ENCODE measurements at places on chromosomes 2 and 18. TPM values are rescaled to one million over a fixed set of nuclear protein-coding genes. Genes with fewer than 3 reads are reported as not detected.

DNA sequence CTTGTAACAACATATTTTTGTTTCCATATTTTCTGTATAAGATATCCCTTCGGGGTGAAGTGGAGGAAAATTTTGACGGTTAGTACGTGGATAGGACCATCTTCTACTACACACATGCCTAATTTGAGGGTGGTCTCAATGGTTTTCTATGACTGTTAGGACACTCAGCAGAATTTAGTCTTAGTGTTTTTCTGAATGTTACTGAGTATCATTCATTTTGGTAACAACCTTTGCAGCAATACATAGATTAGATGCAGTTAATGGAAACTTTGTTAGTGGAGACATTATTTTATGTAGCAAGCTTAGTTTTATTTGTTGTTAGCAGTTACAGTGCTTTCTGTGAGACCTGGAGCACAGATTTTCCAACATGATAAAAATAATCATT, 1.6 kb downstream of the ITGAV start:
- H3K4me3 ChIP-seq = peak overlapping the region; percentile 91
- no peaks in the 10 kb centered on the region for H3K27me3 ChIP-seq
- H3K36me3 ChIP-seq = no peaks in the 10 kb centered on the region
- no peak for DNase-seq
- no peaks in the 10 kb centered on the region for H3K4me1 ChIP-seq

DNA sequence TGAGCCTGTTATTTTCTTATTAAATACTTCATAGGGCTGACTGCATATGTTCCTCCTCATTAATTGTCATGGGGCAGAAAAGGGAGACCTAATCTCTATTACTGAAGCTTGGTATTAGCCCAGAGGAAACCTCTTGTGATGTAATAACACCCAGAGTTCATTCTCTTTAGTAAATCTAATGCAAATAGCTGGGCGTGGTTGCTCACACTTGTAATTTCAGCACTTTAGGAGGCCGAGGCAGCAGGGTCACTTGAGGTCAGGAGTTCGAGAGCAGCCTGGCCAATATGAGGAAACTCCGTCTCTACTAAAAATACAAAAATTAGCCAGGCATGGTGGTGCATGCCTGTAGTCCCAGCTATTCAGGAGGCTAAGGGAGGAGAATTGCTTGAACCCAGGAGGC, 14.7 kb downstream of the DAW1 start:
- no peaks in the 10 kb centered on the region for H3K27me3 ChIP-seq
- no peaks in the 10 kb centered on the region for H3K36me3 ChIP-seq
- no peak overlapping the region for H3K27ac ChIP-seq
- H3K4me1 ChIP-seq = no peaks in the 10 kb centered on the region

- no peak overlapping the region for H3K4me3 ChIP-seq
- no peak overlapping the region for H3K27ac ChIP-seq
- no peak for DNase-seq
- no peaks in the 10 kb centered on the region for H3K4me1 ChIP-seq
- no peaks in the 10 kb centered on the region for H3K36me3 ChIP-seq
Observed at GRCh38 chr2:233973786-233974185, 56.6 kb downstream of the TRPM8 start.

Gene SLC40A1
- total RNA-seq = 43.6 TPM

- no peaks in the 10 kb centered on the region for H3K36me3 ChIP-seq
- H3K4me1 ChIP-seq = no peaks in the 10 kb centered on the region
- H3K27ac ChIP-seq = no peak overlapping the region
- DNase-seq = no peak
- H3K27me3 ChIP-seq = no peaks in the 10 kb centered on the region
Observed at GRCh38 chr2:167953776-167954175, 293.6 kb downstream of the STK39 start.

- H3K4me3 ChIP-seq = peak overlapping the region; percentile 41
- H3K27me3 ChIP-seq = no peaks in the 10 kb centered on the region
- DNase-seq = peak; percentile 78
- H3K27ac ChIP-seq = peak overlapping the region; percentile 82
- no peaks in the 10 kb centered on the region for H3K4me1 ChIP-seq
- no peaks in the 10 kb centered on the region for H3K36me3 ChIP-seq
Observed at GRCh38 chr2:241777170-241777685, 606 bp downstream of the GAL3ST2 start.

DNA sequence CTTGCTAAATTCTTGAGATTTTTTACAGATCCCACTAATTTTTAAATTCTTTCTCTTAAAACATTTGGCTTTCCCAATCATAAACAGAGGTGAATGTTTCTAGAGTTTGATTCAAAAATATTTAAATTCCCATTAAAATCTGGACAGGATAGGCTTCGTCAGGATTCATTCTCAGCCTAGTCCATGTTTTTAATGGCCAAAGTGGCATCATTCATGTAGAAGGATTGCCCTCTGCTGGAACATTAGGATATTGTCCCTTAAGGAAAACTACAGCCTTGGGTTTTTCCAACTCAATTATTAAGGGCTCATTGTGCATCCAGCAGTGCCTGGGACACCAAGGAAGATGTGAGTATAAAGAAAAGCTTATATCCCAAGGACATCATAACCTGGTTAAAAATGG, 71.7 kb downstream of the TPGS2 start:
- H3K27ac ChIP-seq = no peak overlapping the region
- H3K4me1 ChIP-seq = no peaks in the 10 kb centered on the region
- no peak overlapping the region for H3K4me3 ChIP-seq
- DNase-seq = no peak
- no peaks in the 10 kb centered on the region for H3K36me3 ChIP-seq
- no peaks in the 10 kb centered on the region for H3K27me3 ChIP-seq

Gene DES
- 917 TPM for total RNA-seq

- no peaks in the 10 kb centered on the region for H3K36me3 ChIP-seq
- no peak overlapping the region for H3K27ac ChIP-seq
- H3K27me3 ChIP-seq = no peaks in the 10 kb centered on the region
Observed at GRCh38 chr18:9290156-9290555, 44.4 kb upstream of the TWSG1 start.

Gene CDCA7
- 30.0 TPM for total RNA-seq

DNA sequence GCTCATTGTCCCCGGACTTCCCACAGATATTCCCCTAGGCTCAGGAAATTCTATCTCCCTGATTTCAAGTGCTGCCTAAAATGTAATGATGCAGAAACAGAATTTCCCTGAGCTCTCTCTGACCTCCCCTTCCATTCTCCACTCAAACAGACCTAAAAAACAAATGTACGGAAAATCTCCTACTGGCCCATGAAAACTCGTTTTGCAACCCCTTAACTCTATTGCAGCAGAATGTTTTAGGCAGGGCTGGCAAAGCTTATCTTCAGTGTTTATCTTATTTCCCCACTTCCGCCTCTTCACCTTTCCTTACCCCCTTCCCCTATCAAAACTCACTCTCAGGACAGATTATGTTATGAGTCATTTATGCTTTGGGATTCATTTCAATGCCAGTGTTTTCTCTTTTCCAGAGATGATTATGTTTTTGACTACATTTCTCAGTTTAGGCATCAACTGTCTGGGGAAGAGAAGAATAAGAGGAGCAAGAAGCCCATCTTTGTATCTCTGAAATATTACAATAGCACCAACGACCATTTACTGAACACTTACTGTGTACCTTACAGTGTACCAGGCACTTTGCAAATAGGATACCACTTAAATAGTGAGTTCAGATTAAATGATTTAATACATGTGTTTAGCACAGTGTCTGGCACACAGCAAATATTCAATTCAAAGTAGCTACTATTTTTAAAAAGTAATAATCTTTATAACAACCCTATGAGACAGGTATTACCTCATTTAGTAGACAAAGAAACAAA, 53.9 kb upstream of the STPG4 start:
- DNase-seq = no peak
- H3K36me3 ChIP-seq = no peaks in the 10 kb centered on the region
- peaks cover 5% of the 10 kb centered on the region for H3K4me1 ChIP-seq
- H3K4me3 ChIP-seq = no peak overlapping the region

Gene PDE6D
- total RNA-seq = 20.0 TPM

DNA sequence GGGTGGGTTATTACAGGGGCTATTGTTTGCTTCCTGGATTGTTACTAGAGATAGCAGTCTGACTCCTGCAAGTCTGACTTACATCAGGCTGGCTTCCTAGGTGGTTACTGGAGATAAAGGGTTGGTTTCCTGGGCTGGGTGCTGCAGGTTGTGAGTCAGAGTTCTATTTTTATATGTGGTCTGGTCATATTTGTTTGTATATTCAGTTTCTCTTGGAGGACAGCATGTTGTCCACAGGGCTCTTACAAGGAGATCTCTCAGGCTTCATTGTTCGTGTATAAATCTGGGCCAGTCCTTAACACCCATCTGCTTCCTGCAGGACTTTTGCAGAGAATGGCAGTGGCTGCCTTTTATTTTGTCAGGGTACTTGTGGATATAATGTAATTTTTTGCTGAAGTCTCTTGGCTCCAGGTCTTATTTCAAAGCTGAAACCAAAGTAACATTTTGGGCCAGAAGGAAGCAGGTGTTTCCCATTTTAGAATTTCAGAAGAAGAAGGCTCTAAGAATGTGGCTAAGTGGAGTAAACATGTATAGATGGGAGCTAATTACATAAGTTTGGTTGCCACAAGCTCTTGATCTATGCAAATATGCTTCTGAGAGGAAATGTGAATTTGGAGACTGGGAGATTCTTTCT, 65.9 kb upstream of the SLC16A14 start:
- no peaks in the 10 kb centered on the region for H3K36me3 ChIP-seq
- no peak overlapping the region for H3K4me3 ChIP-seq
- H3K27me3 ChIP-seq = no peaks in the 10 kb centered on the region
- peak overlapping the region; percentile 27 for H3K27ac ChIP-seq
- no peaks in the 10 kb centered on the region for H3K4me1 ChIP-seq

- H3K4me1 ChIP-seq = peaks cover 12% of the 10 kb centered on the region
- DNase-seq = no peak
- no peaks in the 10 kb centered on the region for H3K27me3 ChIP-seq
- H3K27ac ChIP-seq = peak overlapping the region; percentile 97
- no peaks in the 10 kb centered on the region for H3K36me3 ChIP-seq
Observed at GRCh38 chr2:43218155-43218701, 8.2 kb downstream of the ZFP36L2 start.

- no peaks in the 10 kb centered on the region for H3K27me3 ChIP-seq
- no peak for DNase-seq
- H3K27ac ChIP-seq = no peak overlapping the region
- no peak overlapping the region for H3K4me3 ChIP-seq
- no peaks in the 10 kb centered on the region for H3K4me1 ChIP-seq
Observed at GRCh38 chr2:51071191-51071590, 39.3 kb upstream of the NRXN1 start.

Gene AQP12A
- total RNA-seq = 9.0 TPM

Gene HK2
- total RNA-seq = 162 TPM

- H3K27ac ChIP-seq = no peak overlapping the region
- H3K36me3 ChIP-seq = no peaks in the 10 kb centered on the region
- DNase-seq = no peak
- H3K4me3 ChIP-seq = no peak overlapping the region
- no peaks in the 10 kb centered on the region for H3K27me3 ChIP-seq
Observed at GRCh38 chr2:18422432-18423165, 137.9 kb downstream of the RDH14 start.

DNA sequence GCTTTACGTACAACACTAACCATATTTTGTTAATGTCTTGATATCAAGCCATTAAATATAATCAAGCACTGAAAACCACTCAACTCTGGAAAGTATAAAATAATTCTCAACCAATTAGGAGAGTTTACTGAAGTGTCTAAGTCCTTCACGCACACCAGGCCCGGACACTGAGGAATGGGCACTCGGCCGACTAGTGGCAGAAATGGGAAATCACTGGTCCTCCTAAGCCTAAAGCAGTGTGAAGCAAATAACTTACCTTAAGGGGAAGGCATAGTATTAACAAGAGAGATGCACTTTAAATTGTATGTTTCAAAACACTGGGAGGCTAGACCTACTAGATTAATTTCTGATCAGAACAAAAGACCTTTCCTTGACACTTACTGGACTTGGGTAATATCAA, 45.7 kb downstream of the FAM210A start:
- DNase-seq = no peak
- H3K27me3 ChIP-seq = no peaks in the 10 kb centered on the region
- H3K4me1 ChIP-seq = no peaks in the 10 kb centered on the region
- H3K4me3 ChIP-seq = no peak overlapping the region
- no peaks in the 10 kb centered on the region for H3K36me3 ChIP-seq

DNA sequence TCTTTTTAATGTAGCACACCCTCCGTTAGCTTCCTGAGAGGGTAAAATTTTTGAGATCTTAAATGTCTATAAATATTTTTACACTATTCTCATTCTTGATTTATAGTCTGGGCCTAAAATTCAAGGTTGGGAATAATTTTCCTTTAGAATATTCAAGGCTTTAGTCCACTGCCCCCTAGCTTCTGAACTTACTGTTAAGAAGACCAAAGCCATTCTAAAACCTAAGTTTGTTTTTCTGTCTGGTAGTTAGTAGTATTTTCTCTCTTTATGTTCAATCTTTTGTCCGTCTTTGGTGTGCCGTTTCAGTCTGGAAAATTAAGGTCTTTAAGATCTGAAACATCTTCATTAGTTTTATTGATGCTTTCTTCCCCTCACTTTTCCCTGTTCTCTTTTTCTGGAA, 14.5 kb downstream of the OSBPL6 start:
- no peaks in the 10 kb centered on the region for H3K27me3 ChIP-seq
- no peak for DNase-seq
- no peaks in the 10 kb centered on the region for H3K4me1 ChIP-seq
- H3K27ac ChIP-seq = no peak overlapping the region

Gene GNAL
- 2.0 TPM for total RNA-seq

DNA sequence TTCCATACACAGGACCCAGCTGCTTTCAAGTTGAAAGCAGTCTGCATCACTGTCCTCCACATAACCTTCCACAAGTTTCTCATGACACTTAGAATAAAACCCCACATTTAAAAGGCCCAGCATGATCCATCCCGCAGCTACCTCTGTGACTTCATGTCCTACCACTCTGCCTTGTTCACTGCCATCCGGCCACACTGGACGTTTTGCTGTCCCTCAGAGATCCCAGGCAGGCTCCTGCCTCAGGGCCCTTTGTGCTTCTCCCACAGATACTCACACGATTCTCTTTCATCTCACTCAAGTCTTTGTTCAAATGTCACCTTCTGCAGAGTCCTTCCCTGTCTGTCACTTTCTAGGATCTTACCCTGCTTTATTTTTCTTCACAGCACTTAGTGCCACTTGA, 232.9 kb upstream of the BOD1L2 start:
- H3K4me3 ChIP-seq = no peak overlapping the region
- H3K27me3 ChIP-seq = no peaks in the 10 kb centered on the region
- no peaks in the 10 kb centered on the region for H3K4me1 ChIP-seq
- no peak for DNase-seq

GRCh38 chr18:8614875-8615274, 5.6 kb downstream of the RAB12 start:
- H3K36me3 ChIP-seq = no peaks in the 10 kb centered on the region
- peaks cover 9% of the 10 kb centered on the region for H3K4me1 ChIP-seq
- DNase-seq = no peak

Gene DTYMK
- total RNA-seq = 22.6 TPM

DNA sequence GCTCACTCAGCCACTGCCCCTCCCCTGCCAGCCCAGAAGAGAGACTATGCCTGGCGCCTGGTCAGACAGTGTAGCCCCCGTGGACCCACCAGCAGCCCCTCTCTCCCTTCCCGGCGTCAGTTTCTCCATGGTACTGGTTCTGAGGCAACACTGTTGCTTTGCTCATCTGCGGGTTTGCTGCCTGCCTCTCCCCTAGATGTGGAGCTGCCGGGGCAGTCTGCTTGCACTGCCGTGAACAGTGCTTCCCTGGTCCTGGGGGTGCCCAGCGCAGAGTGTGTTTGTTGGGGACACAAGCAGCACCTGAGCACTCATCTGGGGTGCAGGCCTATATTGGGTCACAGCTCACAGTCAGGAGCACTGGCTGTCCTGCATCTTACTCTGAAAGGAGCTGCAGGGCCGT, 309.9 kb downstream of the NDUFA10 start:
- DNase-seq = no peak
- no peak overlapping the region for H3K4me3 ChIP-seq
- H3K36me3 ChIP-seq = no peaks in the 10 kb centered on the region
- no peaks in the 10 kb centered on the region for H3K27me3 ChIP-seq

Gene LINC00305
- total RNA-seq = not detected

- H3K27ac ChIP-seq = no peak overlapping the region
- H3K36me3 ChIP-seq = no peaks in the 10 kb centered on the region
- no peak overlapping the region for H3K4me3 ChIP-seq
- H3K4me1 ChIP-seq = no peaks in the 10 kb centered on the region
Observed at GRCh38 chr2:168025487-168026202, 221.8 kb downstream of the STK39 start.
